ENCODE measurements at places on chromosomes 16 and 17.

GRCh38 chr17:50953831-50954601 lies 87.9 kb upstream of the TOB1 start:
- no peak for DNase-seq

- DNase-seq, result peak; percentile 79
Observed at GRCh38 chr16:87657621-87658192, 55.4 kb downstream of the JPH3 start.

DNA sequence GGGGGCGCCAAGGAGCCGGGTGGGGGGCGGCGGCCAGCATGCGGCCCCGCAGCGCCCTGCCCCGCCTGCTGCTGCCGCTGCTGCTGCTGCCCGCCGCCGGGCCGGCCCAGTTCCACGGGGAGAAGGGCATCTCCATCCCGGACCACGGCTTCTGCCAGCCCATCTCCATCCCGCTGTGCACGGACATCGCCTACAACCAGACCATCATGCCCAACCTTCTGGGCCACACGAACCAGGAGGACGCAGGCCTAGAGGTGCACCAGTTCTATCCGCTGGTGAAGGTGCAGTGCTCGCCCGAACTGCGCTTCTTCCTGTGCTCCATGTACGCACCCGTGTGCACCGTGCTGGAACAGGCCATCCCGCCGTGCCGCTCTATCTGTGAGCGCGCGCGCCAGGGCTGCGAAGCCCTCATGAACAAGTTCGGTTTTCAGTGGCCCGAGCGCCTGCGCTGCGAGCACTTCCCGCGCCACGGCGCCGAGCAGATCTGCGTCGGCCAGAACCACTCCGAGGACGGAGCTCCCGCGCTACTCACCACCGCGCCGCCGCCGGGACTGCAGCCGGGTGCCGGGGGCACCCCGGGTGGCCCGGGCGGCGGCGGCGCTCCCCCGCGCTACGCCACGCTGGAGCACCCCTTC lies 484 bp downstream of the FZD2 start:
- DNase-seq, result no peak

DNA sequence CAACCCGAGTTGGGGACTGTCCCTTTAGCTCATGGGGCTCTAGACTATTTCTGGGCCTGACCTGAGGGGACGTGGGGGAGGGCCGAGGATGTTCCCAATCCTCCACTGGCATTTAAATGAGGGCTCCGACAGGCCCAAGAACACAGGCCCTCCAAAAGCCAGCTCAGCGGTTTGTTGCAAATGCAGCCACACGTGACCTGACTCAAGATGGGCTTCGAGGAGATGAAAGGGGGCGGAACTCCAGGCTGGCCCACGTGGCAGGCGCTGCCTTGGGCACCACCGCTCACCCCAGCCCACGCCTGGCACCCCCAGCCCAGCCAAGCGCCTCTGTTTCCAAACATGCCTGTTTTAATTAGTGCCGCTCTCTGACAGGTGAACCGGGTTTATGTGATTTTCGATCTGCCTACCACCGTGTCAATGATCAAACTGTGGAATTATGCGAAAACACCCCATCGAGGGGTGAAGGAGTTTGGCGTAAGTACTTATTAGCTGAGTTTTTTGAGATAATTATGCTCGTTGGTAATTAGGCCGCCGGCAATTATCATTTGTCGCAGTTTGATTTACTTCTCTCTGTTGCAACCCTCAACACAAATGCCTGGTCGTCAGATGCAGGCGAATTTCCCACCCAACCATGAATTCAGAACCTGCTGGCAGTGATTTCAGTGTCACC lies 226.7 kb downstream of the KATNIP start:
- DNase-seq, result no peak

DNA sequence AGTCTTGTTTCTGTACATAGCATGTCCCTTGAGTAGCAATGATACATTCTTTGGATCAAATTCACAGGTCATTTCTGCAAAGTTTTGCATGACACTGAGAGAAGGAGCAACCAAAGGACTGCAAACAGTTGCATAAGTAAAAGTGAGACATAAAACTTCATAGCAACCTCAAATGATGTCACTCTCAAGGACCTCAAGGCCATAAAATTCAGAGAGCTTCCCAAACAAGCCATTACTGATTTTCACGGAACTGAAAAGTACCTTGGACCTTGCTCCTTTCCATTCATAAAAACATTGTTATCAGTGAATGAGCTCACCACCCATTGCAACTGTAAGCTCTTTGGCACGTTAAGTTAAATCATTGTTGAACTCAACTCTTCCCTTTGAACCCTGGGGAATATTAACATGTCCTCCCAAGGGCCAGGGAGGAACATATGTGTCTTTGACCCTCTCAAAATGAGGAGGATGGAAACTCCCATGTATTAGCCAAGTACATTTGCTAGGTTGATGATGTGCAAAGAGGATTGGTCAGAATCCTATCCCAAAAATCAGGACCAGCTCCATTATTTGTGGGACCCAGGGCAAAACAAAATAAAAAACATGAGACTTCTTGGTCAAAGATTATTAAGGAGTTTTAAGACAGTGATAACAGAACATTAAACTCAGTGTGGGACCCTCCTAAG lies 275.0 kb upstream of the DYNLRB2 start:
- DNase-seq, result no peak

GRCh38 chr16:19898924-19899604 lies 14.4 kb upstream of the GPRC5B start:
- DNase-seq, result peak; percentile 57

DNA sequence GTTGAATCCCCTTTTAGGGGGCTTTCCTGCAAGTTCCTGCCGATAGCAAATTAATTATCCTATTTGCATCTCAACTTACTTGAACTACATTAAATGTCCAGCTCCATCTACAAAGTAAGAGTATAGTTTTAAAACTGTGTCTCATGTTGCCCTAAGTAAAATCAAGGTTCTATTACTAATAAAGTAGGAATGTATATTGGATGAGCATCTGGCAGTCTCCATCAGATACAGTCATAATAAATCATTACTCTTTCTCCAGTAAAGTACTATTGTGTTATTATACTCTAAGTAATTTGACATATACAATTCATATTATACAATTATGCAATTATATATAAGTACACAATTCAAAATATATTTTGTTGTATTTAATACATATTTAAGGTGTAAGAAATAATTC lies 249.3 kb downstream of the CEP112 start:
- no peak for DNase-seq

- no peak for DNase-seq
Observed at GRCh38 chr16:85422196-85422631, 190.9 kb upstream of the GSE1 start.

All from HCT116 (cell line).